Stimulated activated CD4-positive, alpha-beta T cell treated with anti-CD3 and anti-CD28 coated beads, Interleukin-4, amount 100 ng/mL, for 4 hours (primary cell): ENCODE measurements at places on chromosomes 11 and 22.

DNA sequence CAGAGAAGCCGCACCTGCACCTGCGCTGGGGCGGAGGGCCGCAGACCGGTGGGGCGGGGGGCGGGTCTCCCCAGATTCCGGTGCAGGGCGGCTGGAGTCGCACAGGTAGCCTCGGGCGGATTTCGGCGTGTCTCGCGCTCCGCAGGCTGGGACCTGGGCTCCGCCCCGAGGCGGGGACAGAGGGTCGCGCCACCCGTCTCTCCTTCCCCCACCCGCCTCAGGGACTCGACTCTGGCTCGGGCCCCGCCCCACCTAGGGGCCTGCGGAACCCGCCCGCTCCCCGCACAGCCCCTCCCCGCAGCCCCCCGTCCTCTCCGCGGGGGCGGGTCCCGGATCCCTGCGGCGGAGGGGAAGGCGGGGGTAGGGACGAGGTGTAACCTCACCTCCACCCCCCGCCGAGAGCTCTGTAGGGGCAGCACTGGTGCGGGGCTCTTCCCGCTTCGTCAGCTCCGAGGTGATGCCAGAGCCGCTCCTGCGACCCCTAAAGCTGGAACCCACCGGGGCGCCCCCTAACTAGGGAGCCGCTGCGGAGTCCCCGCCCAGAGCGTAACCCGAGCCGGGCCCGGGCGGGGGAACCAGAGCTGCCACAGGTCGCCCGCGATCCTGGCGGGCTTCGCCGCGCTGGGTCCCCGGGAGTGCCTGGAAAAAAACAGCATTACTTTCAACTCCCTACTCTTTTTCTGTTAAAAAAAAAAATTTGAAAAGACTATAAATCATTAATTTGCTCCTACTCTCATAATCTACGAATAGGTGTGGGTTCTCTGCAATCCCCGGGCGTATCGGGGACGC lies at the start of gene SLC29A2:
Gene SLC29A2, minus strand, starts transcription at position 134 of the 789 bp plus-strand sequence. CDS start 169 bp downstream, outside the sequence.
- DNase-seq: peak; percentile 83

- DNase-seq: no peak
Measured at GRCh38 chr11:9550191-9550628, 23.3 kb upstream of the WEE1 start.

- no peak for DNase-seq
Measured at GRCh38 chr11:22221143-22221542, 28.3 kb downstream of the ANO5 start.

DNA sequence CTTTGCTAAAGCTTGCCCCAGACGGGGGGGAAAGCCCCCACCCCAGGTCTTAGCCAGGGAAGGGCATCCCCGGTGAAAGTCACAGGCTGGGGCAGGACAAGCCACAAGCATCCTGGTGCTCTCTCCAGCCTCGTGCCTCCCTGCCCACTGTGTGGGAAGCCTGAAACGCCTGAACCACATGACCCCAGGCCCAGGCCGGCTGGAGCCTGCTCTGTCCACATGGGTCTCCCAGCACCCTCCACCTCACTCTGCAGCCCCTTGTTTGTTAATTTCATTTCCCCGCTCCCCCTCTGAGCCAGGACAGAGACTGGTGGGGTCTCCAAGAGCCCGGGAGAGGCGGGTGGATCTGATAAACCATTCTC lies 58.3 kb upstream of the TCF20 start:
- DNase-seq: no peak

DNA sequence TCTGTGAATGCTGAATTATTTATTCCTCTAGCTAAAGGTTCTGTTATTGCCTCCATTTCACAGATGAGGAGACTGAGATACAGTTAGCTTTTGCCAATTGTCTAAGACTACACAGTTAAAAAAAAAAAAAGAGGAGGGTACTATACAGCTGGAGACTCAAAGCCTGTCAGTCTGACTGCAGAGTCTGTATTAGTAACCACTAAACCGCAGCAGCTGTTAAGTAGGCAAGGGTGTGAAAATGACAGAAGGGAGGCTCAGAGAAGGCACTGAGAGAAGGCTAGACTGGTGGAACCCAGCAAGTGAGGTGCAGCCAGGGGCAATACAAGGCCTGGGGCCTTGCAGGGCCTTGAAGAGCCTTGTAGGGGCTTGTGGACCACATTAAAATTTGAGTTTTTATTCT lies 181.2 kb downstream of the CSNK2A3 start:
- peak; percentile 21 for DNase-seq

DNA sequence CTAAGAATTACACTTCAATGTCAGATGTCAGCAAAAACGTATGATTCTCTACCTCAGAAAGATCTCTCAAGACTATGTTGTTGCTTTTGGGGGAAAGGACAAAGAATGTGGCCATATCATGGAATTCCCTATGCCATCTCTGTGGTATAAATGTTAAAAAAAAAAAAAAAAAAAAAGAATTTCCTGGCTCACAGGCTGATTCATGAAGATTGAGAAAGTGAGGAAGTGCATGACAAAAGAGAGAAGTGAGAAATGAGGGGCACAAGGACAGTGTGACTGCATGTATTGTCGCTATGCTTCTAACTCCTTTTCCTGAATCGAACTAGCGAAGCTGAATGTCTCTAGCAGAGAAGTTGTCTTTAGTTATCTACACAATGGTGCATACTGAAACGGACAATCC lies 80.6 kb upstream of the CARD18 start:
- no peak for DNase-seq
